Liver (tissue), 10 donors: ENCODE measurements at places on chromosomes 16 and 17. TPM values are rescaled to one million over a fixed set of nuclear protein-coding genes. Genes with fewer than 3 reads are reported as not detected.

AOC2 gene
- 0.50 TPM for polyA plus RNA-seq

PLEKHG4 gene
- polyA plus RNA-seq: 0.28 TPM

ZNF319 gene
- 3.4 TPM for polyA plus RNA-seq

PLA2G15 gene
- polyA plus RNA-seq: 4.5 TPM

MLX gene
- 29.2 TPM for polyA plus RNA-seq

MYO15A gene
- 0.15 TPM for polyA plus RNA-seq

GDPD3 gene
- polyA plus RNA-seq: 0.71 TPM

ZG16 gene
- polyA plus RNA-seq: 0.68 TPM

MRPL58 gene
- polyA plus RNA-seq: 36.9 TPM

SLC12A3 gene
- not detected for polyA plus RNA-seq

TBC1D28 gene
- polyA plus RNA-seq: not detected

GLP2R gene
- polyA plus RNA-seq: 0.49 TPM

CDH5 gene
- polyA plus RNA-seq: 19.3 TPM

OTOA gene
- polyA plus RNA-seq: 0.10 TPM

SPATA32 gene
- not detected for polyA plus RNA-seq

ZFP90 gene
- 3.8 TPM for polyA plus RNA-seq

HP gene
- polyA plus RNA-seq: 64,932 TPM

CDRT15 gene
- polyA plus RNA-seq: not detected

CCR7 gene
- polyA plus RNA-seq: 0.16 TPM

CTRB1 gene
- not detected for polyA plus RNA-seq

TP53TG3D gene
- polyA plus RNA-seq: 0.21 TPM
